ENCODE measurements at places on chromosomes 6 and 20.
A peak's percentile ranks its signal among the peaks of the same experiment; 100 is the strongest.

GRCh38 chr20:10119336-10119735 is 84.5 kb downstream of the ANKEF1 start:
- DNase-seq = no peak

- peak; percentile 47 for DNase-seq
These were observed 42.4 kb upstream of the GNRH2 start for GRCh38 chr20:3000852-3001523.

- DNase-seq = no peak
These were observed 220.7 kb upstream of the NOX3 start for GRCh38 chr6:155676346-155676745.

- DNase-seq = no peak
These were observed 142.2 kb downstream of the NFATC2 start for GRCh38 chr20:51400051-51400926.

DNA sequence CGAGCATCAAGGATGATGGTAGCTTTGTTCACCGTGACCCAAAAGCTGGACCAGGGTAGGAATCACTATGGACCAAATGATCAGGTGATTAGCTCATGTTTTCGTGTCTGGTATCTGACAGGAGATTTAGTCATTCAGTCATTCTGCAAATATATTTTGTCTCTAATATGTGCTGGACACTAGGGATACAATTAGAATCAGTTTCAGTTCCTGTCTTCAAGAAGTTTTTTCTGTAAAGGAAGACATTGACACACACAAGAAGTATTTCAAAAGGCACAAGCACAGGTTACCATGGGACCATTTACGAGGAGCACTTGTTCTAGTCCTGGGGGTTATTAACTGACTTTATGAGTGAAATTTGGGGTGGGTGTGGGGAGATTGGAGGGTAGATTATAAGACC is 244.9 kb downstream of the HIVEP2 start:
- no peak for DNase-seq

DNA sequence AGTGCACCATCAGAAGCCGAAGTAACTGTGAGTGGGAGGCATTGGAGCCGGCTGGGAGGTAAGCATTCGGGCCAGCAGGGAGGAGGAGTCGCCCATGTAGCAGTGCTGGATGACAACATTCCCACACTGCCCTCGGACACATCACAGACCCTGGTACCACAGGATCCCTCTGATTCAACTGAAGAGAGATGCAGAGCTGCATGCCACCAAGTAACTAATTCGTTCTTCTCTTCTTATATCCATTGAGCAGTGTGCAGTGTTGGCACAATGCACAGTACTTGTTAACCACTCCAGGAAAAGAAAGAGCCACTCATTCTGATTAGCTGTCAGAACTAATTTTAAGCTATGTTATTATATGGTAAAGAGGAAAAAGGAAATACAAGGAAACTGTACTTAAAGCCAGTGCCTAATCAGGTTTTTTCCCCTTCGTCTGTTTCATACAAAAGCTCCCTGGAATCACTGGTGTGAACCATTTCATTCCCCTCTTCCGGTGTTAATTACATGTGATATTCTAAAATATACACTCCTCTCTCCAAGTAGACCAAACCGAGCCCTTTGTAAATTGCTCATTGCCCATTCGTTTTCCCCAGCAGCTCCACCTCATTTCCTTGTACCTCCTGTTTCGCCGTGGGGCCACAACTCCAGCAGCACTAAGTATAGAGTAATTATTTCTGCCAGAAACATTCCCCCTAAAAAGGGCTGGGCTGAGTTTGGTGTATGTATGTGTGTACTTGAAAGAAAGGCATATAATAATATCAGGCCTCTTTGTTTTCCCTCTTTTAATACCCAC is 32.4 kb upstream of the ADTRP start:
- DNase-seq = no peak

DNA sequence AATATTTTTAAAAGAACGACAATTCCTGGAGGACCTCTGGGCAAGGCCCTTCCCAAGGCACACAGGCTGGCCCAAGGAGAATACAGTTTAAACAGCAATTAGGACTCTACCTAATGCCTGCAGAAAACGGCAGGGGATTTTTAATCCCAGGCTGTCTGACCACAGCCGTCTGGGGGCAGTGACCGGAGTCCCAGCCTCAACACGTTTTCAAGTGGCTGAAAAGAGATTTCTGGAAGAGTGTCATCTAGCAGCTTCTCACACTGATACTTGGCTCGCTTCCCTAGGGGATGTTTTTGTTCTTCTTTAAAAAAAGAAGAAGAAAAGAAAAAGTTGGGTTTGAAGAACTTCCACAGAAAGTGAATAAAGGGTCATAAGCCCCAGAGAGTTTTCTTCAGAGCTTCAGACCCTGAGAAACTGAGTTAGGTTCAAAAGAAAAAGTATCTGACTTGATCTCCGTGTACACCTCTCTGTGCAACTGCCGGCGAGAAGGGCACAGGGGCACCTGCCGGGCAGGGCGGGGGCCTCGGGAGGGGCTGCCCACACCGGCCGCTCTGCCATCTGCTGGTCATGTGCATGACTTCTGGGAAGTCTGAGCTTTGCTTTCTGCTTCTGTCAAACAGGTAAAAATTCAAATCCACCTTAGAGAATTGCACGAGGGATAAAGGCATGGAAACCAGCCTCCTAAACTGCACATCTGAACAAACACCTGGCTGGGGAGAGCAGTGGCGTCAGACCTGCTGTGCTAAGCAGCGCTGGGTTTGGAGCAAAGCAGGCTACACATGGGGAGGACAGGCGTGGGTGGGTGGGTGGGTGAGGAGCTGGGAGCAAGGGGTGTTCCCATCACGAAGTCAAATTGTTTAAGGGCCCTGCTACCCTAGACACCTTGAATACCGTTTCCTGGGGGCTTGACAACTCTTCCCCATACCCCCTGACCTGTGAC is 33.0 kb downstream of the RRBP1 start:
- no peak for DNase-seq

- peak; percentile 53 for DNase-seq
These were observed at the start of gene PSMG4 for GRCh38 chr6:3258720-3259490. Gene PSMG4 (plus strand): TSS chr6:3258947. CDS start chr6:3259023, 76 bp downstream.

DNA sequence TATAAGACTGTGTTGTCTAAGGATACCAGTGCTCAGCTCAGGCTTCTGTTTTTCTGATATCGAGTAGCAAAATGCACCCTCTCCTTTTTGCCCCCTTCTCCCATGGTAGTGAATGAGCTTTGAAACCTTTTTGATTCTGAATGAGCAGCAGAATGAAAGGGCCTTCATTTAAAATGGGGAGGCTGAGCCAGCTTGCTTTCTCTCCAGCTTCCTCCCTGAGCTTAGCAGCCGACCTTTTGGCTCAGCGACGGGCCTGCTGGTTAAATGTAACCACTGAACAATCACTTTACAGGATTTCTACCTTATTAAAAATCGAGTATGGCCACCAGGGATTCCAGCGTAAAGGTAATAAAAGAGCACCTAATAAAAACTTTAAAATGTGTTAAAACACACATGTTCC is 133.7 kb upstream of the SPACA1 start:
- DNase-seq = no peak

GRCh38 chr6:158422629-158423238 is 110.5 kb downstream of the TULP4 start:
- DNase-seq = no peak

DNA sequence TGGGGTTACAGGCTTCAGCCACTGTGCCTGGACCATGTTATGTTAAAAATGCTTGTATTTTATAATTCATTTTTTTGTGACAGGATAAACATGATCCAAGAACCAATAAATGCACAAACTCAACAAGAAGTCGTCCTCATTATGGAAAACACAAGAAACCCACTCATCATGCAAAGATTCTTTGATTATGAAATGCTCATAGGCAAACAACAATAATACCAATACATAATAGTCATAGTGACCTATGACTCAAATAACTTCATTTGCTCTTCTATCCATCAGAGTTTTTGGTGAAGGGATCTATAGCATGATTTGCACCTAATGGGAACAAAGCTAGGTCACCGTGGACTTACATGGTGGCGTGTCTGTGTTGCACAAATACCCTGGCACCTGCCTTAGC is 217.1 kb upstream of the THEMIS start:
- DNase-seq = no peak

DNA sequence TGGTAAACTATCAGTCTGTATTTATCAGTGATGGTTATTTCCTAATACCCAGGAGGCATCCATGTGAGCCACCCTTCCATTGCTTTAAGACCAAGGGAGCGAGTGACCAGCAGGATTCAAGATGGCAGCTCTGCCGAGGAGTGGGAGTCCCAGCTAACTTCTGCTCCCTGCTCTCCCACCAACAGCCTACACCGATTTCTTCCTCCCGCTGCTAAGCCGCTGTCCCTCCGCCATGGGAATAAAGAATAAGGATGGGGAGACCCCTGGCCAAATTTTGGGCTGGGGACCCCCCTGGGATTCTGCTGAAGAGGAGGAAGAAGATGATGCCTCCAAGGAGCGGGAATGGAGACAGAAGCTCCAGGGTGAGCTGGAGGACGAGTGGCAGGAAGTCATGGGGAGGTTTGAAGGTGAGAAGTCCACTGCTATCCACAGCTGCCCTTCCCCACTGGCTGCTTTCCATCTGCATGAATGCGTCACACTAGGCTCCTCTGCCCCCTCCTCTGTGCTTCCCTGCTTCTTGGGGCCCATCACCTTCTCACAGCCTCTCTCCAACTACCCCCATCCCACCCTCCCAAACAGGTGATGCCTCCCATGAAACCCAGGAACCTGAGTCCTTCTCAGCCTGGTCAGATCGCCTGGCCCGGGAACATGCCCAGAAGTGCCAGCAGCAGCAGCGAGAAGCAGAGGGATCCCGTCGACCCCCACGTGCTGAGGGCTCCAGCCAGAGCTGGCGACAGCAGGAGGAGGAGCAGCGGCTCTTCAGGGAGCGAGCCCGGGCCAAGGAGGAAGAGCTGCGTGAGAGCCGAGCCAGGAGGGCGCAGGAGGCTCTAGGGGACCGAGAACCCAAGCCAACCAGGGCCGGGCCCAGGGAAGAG is 10.3 kb downstream of the NFKBIL1 start:
- DNase-seq = no peak

DNA sequence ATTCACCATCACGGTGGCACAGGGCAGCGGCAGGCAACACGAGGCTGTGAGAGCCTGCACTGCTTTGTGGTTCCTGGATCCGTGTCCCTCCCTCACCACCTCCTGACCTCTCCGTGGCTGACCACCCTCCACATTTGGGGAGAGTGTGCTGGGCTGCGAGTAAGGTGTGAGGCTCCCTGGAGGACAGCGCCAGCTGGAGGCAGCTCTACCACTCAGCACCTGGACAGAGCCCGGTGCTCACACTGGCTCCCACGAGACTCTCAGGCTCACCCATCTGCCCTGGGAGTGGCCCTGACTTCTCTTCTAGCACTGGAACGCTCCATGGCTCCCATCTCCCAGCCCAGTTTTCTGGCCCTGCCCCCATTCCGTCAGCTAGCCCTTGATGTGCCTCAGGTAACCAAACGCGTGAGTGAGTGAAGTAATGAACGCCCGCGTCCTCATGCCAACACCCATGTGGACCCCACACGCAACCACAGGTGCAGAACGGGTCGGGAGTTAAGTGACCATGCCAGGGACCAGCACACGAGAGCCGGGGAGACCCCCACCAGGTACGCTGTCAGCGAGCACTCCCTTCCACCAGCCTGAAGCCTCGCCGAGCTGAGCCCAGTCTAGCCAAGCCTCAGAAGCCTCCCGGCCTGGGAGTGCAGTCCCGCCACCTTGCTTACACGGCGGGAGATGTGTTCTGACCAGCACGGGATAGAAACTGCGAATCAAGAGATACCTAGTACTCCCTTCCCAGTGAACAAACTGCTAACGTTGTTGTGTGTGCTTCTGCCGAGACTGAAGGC is 137.2 kb downstream of the WDR27 start:
- DNase-seq = no peak

- no peak for DNase-seq
These were observed 180.1 kb downstream of the SLC24A3 start for GRCh38 chr20:19392344-19393130.

GRCh38 chr6:134446218-134446848 is 128.4 kb upstream of the SGK1 start:
- DNase-seq = no peak

DNA sequence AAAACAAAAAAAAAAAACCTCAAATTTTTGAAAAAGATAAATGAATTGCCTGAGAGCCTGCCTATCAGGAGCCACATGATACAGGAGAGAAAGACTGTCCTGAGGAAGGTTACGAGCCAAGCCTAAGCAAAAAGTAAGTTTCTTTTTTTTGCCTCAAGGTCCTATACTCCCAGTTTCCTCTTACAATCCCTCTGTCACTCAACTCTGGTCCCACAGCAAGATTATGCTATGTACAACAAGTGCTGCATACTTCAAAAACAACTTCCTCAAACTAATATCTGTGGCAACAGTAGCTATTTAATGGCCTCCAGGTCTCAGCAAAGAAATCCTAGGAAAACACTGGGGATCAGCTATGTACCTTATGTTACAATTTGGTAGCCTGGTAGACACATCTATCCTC is 46.8 kb downstream of the PLN start:
- no peak for DNase-seq

- no peak for DNase-seq
These were observed 42.2 kb downstream of the SNX9 start for GRCh38 chr6:157865249-157865648.

DNA sequence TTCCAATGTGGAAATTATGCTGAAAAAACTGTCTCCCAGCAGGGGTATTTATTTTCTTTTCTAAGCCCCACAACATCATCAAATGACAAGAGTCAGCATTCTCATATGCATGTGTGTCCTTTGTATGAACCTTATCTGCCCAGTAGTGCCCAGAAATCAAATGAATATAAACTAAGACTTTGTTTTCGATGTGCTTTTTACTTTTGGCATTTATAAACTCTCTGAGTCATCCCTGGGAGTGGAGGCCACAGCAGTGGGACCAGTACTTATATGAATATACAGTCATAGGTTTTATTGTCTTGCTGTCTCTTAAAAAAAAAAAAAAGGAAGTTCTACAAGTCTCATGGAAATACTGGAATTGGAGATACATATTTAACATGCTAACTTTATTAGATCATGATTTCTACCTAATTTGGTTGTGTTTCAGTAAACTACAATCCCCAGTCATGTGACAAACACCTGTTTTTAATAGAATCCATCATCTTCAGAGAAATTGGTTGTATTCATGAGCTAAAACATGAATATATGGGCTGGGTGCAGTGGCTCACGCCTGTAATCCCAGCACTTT is 99.2 kb upstream of the TMEM181 start:
- no peak for DNase-seq

- no peak for DNase-seq
These were observed 25.0 kb downstream of the GDAP1L1 start for GRCh38 chr20:44271915-44272663.

GRCh38 chr20:49281913-49282467 is 4.1 kb upstream of the ZNFX1 start:
- DNase-seq = no peak

GRCh38 chr20:341682-342081 is 5.2 kb upstream of the NRSN2 start:
- DNase-seq = no peak

GRCh38 chr6:16727996-16728395 is 33.3 kb downstream of the ATXN1 start:
- no peak for DNase-seq

DNA sequence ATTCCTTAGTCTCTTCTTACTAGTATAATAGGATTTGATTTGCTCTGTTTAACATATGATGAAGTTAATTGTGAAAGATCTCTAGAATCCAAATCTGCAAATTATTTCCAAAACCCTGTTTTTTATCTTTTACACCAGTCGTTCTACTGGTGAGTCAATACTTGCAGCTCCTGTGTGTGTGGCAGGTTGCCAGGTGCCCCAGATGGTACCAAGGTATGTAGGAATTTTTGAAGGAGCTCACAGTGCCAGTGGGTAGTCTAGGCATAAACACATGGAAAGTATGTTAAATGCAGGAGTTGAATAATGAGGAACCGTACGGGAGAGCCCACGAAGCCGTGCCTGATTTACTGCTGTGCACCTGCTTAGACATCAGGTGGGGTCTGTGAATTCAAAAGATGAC is 192.2 kb downstream of the FARS2 start:
- DNase-seq = no peak
